ENCODE measurements at places on chromosomes 2 and 18.

DNA sequence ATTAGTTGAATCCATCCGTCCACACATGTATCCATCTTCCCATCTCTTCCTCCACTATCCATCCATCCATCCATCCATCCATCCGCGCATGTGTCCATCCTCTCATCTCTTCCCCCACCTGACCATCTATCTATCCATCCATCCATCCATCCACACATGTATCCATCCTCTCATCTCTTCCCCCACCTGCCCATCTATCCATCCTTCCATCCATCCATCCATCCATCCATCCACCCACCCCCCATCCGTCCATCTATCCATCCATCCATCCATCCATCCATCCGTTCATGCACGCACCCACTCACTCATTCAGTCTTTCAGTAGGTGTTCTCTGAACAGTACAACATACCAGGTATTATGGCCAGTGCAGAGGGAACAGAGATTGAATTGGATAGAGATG is 18.9 kb upstream of the GREB1 start:
- peaks cover 33% of the 10 kb centered on the region for H3K4me1 ChIP-seq
- no peak for DNase-seq
- H3K36me3 ChIP-seq: peaks cover 8% of the 10 kb centered on the region
- no peak overlapping the region for H3K27ac ChIP-seq
- H3K27me3 ChIP-seq: peaks cover 9% of the 10 kb centered on the region
- H3K4me3 ChIP-seq: no peak overlapping the region

DNA sequence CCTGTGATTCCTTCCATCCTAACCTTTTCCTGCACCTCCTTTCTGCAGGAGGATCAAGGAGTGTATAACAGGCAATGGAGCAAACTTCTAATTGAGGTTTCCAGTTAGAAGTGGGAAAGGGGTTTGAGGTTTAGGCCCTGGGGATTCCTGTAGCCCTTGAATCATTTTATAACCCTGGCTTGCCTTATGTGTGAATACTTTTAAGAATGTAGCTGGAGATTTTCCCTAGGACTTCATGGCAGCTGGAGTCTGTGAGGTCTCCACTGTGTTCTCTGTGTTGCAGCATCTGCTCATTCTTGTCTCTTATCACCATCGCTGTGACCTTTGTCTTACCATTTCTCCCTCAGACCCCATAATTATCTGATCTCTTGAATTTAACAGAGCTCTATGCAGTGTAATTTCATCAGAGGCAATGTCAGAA is 370.2 kb upstream of the SLC14A2 start:
- no peak overlapping the region for H3K4me3 ChIP-seq
- no peak for DNase-seq
- H3K36me3 ChIP-seq: no peaks in the 10 kb centered on the region
- no peak overlapping the region for H3K27ac ChIP-seq

- no peaks in the 10 kb centered on the region for H3K4me1 ChIP-seq
- H3K36me3 ChIP-seq: peaks cover 20% of the 10 kb centered on the region
- H3K27ac ChIP-seq: no peak overlapping the region
- H3K27me3 ChIP-seq: no peaks in the 10 kb centered on the region
Observed at GRCh38 chr2:39356922-39357639, 80.0 kb downstream of the MAP4K3 start.

DNA sequence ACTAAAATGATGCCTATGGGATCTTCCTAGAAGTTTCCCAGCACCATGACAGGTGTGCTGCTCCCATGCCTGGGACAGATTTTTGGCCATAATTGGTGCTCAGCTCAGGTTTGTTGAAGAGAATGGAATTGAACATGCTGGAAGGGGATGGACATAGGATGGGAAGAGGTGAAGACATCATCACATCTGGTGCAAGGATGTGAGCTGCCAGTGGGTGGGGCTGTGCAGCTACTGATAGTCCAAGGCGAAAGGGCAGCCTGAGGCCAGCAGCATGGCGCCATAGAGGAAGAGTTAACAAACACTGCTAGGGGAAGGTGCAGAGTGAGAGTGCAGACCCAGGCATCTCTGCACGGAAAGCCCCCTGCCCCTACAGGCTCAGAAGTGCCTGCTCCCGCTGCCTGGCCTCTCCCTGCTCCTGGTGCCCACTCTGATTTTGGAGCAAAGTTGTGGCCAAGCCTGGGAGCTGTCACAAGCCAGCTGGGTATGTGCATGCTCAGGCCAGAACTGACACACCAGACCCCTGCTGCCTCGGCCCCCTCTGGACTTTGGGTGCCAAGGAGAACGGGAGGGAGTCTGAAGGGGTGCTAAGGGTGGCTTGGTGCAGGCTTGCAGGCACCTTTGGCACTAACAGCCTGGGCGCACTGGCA is 178.6 kb downstream of the ZBTB7C start:
- no peak overlapping the region for H3K4me3 ChIP-seq
- no peaks in the 10 kb centered on the region for H3K4me1 ChIP-seq
- no peaks in the 10 kb centered on the region for H3K36me3 ChIP-seq
- no peaks in the 10 kb centered on the region for H3K27me3 ChIP-seq
- H3K27ac ChIP-seq: no peak overlapping the region

DNA sequence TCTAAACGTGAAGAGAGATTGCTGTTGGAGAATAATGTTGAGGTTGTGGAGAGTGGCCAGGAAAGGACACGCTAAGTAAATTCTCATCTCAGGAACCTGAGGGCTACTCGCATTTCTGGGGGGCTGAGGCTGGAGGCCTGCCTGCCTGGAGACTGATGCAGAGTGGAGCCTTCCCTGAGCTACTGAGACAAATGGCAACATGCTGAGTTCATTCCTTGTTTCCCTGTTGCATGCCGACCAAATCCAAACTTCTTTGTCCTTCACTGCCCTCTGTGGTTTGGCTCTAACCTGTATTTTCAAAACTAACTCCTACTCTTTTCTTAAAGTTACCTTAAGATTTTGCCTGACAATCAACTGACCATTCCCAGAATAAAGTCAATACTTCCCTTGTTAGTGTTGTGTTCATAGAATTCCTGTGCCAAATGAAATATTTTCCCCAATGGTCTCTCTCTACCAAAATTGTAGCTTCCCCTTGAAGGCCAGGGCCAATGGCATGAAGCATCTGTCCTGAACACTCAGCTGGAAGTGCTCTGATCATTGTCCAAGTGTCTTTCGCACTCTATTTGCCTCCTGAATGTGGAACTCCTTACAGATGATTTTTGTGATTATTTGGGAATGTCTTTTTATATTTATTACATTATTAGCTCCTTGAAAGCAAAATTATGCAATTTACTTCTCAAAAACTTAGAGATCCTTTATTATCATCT is 1085.6 kb downstream of the SOCS6 start:
- H3K4me1 ChIP-seq: no peaks in the 10 kb centered on the region
- H3K4me3 ChIP-seq: no peak overlapping the region
- no peaks in the 10 kb centered on the region for H3K36me3 ChIP-seq
- H3K27me3 ChIP-seq: no peaks in the 10 kb centered on the region
- no peak for DNase-seq

- no peak for DNase-seq
- no peaks in the 10 kb centered on the region for H3K4me1 ChIP-seq
- no peak overlapping the region for H3K4me3 ChIP-seq
Observed at GRCh38 chr2:188022389-188022788, 269.3 kb upstream of the GULP1 start.

- peak overlapping the region; percentile 62 for H3K27ac ChIP-seq
- H3K36me3 ChIP-seq: no peaks in the 10 kb centered on the region
- peak overlapping the region; percentile 93 for H3K4me3 ChIP-seq
- peak; percentile 62 for DNase-seq
- H3K4me1 ChIP-seq: peaks cover 17% of the 10 kb centered on the region
- peaks cover 5% of the 10 kb centered on the region for H3K27me3 ChIP-seq
Observed at GRCh38 chr2:168456521-168457189, 583 bp downstream of the CERS6 start.

DNA sequence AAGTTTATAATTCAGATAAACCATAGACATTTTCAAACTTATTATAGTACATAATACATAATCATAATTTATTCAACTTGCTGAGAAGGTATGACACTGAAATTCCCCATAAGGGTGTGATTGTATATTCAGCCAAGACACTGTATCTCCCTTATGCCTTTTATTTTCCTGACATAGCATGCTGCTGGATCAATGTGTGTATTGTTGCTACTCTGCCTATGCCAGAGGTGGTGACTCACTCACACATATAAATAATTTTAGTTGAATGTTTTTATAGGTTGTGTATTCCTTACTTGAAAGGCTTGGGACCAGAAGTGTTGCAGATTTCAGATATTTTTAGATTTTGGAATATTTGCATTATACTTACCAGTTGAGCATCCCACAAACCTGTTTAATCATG is 86.8 kb downstream of the VRK2 start:
- no peak overlapping the region for H3K27ac ChIP-seq
- no peaks in the 10 kb centered on the region for H3K27me3 ChIP-seq
- no peak for DNase-seq
- H3K4me3 ChIP-seq: no peak overlapping the region

DNA sequence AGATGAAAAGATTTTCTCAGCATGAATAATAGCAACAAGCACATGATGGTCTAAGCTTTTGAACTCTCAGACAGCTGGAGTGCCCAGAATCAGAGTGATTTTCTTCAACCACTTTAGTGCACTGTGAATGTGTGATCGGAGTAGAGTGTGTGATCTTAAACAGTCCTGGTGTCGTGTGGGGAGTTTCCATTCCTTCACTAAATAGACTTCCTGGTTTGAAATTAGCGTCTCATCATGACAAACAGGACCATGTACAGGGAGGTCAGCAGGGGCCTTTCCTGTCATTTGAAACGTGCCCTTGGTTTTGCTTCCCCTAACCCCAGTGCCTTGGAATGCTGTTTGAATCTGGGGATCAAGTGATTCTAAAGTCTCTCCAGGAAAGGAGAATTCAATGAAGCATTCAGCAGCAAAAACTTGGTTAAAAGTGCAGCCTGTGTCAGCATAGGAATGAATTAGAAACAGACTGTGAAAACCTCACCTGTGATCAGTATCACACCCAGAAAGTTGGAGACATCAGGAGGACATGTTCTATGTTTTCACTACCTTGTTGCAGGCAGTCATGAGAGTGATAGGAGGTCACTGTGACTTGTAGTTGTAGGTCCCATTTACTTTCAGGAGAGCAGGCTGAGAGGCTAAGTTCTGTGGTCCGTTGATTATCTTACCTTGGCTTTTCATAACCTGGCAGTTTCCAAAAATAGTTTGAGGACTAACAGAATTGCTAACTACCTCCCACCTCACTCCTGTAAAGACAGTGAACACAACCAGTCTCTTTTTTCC is 400.3 kb downstream of the MTX2 start:
- no peak overlapping the region for H3K4me3 ChIP-seq
- H3K4me1 ChIP-seq: peaks cover 9% of the 10 kb centered on the region
- no peak overlapping the region for H3K27ac ChIP-seq
- no peaks in the 10 kb centered on the region for H3K27me3 ChIP-seq
- no peak for DNase-seq

GRCh38 chr2:134336352-134336751 is 82.5 kb downstream of the MGAT5 start:
- no peak overlapping the region for H3K27ac ChIP-seq
- H3K4me1 ChIP-seq: peaks cover 9% of the 10 kb centered on the region
- no peak overlapping the region for H3K4me3 ChIP-seq
- H3K36me3 ChIP-seq: peaks cover 12% of the 10 kb centered on the region
- no peak for DNase-seq

DNA sequence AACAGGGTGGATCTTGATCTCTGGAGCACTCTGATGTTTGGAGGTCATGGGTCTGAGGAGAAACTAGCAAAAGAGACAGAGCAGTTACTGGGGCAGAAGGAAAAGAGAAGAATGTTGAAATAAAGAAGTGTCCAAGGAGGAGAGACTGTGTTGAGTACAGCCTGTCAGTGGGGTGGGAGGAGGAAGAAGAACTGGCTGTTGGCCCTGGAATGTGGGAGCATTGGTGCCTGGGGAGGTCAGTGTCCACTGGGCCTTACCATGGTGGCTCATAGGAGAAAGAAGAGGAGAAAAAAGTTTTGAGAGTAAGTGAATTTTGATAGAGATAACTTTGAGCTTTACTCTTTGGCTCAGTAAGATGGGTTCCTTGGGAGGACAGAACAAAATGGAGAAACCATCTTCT is 499.0 kb downstream of the TXNL1 start:
- no peaks in the 10 kb centered on the region for H3K36me3 ChIP-seq
- no peak overlapping the region for H3K27ac ChIP-seq
- H3K4me3 ChIP-seq: no peak overlapping the region

DNA sequence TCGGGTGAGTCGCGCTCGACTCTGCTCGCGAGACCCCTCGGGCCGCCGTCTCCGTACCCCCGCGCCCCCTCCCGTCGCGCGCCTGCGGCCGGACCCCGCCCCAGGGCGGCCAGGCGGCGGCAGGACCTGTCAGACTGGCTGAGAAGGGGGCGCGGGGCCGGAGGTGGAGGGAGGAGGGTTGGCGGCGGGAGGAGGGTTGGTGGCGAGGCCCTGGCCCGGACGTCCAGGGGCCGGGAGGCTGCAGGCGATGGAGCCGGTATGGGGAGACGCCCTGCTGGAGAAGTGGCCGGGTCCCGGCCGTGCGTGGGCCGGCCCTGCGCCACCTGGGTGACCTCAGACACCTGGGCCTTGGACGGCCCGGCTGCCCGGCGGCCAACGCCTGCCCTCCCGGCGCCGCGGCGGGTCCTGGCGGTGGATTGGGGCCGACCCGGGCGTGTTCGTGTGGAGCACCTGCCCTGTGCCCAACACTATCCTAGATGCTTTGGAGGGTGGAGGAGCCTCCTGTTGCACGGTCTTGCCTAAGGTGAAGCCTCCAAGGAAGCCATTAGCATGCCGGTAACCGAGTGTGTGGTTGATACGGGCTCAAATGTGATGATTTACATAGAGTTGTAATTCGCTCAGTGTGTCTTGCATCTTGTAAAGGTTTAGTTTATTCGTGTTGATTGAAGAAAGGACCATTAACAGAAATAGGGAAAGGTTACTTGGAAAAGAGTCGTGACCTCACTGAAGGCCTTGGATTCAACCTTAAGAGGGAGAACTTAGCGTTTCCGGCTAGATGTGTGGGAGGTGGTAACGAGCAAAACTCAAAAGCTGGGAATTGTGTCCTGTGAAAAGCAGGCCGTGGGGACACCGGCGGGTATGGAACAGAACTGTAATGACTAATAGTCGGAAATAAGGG is 550 bp downstream of the MYL12B start:
- peak overlapping the region; percentile 98 for H3K27ac ChIP-seq
- peaks cover 23% of the 10 kb centered on the region for H3K27me3 ChIP-seq
- H3K4me1 ChIP-seq: peaks cover 58% of the 10 kb centered on the region
- peak overlapping the region; percentile 97 for H3K4me3 ChIP-seq
- no peak for DNase-seq
- peaks cover 12% of the 10 kb centered on the region for H3K36me3 ChIP-seq

GRCh38 chr2:111679202-111679601 is 204.8 kb downstream of the ANAPC1 start:
- H3K4me3 ChIP-seq: no peak overlapping the region
- no peaks in the 10 kb centered on the region for H3K36me3 ChIP-seq
- no peaks in the 10 kb centered on the region for H3K27me3 ChIP-seq

- peaks cover 9% of the 10 kb centered on the region for H3K4me1 ChIP-seq
- no peak overlapping the region for H3K4me3 ChIP-seq
- H3K27me3 ChIP-seq: peaks cover 2% of the 10 kb centered on the region
- H3K36me3 ChIP-seq: no peaks in the 10 kb centered on the region
- H3K27ac ChIP-seq: no peak overlapping the region
Observed at GRCh38 chr2:229416116-229416694, 145.1 kb upstream of the PID1 start.

- H3K4me3 ChIP-seq: no peak overlapping the region
- peaks cover 24% of the 10 kb centered on the region for H3K4me1 ChIP-seq
- no peaks in the 10 kb centered on the region for H3K36me3 ChIP-seq
- H3K27me3 ChIP-seq: peaks cover 1% of the 10 kb centered on the region
Observed at GRCh38 chr18:22467760-22468553, 50.2 kb upstream of the CTAGE1 start.

Measured in endothelial cell (in vitro differentiated cells).